ENCODE measurements at places on chromosomes 12 and 14.

GRCh38 chr14:86639146-86639545, 1109.2 kb downstream of the FLRT2 start:
- DNase-seq = no peak

DNA sequence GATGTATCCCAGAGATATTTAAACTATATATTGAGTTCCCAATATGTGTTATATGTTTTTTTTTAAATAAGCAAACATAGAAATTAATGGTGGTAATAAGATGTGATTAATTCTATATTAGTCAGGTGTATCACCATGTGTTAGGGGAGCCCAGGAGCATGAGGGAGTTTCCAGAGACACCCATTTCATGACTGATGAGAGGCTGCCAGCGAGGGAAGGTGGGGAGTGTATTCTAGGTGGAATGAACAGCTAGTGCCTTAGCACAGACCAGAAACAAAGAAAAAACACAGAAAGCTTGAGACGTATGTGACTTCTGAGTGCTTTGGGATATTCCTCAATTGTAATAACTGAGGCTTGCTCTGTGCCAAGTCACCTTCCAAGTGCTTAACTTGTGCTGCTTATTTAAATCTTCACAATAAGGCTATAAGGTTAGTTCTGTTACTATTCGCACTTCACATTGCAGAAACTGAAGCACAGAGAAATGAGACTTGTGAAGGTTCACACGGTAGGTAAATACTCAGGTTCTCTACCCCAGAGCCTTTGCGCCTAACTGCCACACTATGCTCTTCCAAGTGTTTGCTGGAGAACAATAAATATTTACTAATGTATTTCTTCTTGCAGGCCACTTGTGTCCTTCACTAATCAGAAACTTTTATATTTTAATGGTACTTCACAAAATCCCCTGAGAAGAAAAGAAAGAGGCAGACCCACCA, 17.9 kb upstream of the MGP start:
- DNase-seq = no peak

DNA sequence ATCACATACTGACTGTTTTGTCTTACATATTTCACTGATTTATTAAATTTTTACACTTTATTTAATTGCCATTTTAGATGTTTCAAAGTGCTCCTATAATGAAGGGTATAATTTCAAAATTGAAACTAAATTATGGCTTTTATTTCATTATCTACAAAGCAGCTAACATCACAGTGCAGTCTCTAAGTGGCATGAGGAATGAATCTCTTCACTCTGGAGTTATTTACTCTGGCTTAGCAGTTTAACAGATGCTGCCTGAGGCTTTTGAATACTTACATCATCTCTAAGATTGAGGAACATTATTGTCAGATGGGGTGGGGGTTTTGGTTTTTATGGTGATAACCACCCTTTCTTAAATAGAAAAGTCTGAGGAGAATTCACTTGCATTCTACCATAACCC, 386.4 kb downstream of the TRHDE start:
- DNase-seq = no peak

GRCh38 chr12:112463478-112463877, 44.7 kb downstream of the PTPN11 start:
- no peak for DNase-seq

DNA sequence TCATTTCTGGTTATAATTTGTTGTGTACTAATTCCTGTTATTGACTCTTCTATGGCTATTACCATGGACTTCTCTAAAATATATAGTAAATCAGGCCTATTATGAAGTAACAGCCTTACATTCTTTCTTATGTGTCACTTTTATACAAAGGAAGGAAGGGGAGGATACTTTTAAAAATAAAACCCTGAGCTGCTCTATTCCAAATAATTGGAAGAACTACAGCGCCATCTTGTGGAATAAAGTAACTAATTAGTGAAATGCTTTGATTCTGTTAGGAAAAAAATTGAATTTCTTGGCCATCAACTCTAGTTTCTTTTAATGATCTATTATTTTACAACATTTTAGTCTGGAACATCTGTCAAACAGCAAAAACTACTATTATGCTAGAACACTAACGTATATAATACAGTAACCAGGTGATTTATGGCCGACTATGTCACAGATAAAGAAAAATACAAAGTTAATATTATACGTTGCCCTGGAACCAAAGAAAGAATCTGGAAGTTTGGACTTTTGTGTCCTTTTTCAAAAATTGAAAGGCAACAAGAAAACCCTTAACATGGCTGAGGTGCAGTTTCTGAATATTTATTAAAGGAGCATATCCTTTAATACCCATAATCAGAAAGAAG, 55.0 kb upstream of the NELL2 start:
- DNase-seq = peak; percentile 68

DNA sequence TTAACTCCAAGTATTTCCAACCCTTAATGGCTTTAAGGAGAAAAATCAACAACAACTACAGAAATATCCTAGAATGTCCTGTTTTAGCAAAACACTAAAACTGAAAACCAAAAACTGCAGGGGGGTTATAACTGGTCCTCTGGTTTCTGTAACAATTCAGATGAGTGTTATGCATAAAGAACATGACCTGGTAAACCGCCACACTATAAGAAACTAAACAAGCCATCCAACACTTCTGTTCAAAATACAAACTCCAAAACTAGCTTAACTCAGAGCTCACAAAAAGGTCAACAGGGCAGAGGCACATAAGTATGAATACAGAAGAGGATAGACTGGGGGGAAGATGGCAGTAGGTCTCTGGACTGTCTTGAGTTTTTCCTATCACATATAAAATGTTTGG, 38.0 kb downstream of the HECTD4 start:
- no peak for DNase-seq

DNA sequence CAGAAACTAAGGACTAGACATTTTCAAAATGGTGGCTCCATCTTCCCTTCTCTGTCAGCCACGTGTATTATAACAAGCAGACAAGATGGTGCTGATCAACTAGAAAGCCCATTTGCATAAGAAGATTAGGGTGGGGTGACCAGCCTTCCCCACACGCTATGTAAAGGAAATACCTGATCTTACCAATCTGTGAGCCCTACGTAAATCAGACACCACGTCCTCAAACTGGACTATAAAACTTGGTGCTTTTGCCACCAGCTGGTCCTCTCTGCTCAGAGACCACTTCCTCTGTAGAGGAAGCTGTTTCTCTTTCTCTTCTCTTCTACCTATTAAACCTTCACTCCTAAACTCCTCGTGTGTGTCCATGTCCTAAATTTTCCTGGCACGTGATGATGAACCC, 101.1 kb upstream of the PLEKHG7 start:
- DNase-seq = no peak

DNA sequence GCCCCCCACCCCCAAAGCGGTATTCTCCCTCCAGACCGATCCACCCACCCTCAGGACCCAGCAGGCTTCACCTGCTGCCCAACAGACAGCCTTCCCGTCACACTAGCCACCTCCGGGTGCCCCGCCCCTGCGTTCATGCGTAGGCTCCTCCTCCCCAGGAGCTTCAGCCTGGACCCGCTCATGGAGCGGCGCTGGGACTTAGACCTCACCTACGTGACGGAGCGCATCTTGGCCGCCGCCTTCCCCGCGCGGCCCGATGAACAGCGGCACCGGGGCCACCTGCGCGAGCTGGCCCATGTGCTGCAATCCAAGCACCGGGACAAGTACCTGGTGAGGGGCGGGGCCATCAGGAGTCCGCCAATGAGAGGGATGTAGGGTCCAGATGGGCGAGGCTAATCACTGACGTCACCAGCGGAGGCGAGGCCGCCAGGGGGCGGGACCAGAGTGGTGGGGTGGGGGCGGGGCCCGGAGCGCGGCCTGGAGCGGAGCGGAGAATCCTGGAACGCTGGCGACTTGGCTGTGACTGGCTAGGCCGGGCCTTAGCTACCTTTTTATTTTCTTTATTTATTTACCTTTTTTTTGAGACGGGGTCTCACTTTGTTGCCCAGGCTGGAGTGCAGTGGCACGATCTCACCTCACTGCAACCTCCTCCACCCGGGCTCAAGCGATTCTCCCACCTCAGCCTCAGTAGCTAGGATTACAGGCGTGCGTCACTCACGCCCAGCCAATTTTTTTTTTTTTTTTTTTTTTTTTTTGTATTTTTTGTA, 4.4 kb downstream of the TNS2 start:
- no peak for DNase-seq

DNA sequence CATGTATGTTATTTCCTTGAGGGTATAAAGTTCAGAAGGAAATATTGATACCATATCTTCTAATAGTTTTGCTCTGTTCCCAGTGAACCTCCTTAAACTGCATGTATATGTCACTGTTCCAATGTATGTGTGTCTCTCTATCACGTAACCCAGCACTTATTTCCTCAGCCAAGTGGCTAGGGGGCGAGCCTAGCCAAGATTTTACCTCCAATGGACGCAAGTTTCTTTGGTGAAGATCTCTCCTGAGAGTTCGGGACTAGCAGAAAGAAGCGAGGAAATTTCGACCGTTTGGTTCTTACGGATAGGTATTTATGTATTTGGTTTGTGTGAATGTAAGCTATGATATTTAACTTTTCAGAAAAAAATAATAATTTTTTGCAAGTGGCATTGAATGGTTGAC, 2.5 kb downstream of the SFSWAP start:
- DNase-seq = no peak

DNA sequence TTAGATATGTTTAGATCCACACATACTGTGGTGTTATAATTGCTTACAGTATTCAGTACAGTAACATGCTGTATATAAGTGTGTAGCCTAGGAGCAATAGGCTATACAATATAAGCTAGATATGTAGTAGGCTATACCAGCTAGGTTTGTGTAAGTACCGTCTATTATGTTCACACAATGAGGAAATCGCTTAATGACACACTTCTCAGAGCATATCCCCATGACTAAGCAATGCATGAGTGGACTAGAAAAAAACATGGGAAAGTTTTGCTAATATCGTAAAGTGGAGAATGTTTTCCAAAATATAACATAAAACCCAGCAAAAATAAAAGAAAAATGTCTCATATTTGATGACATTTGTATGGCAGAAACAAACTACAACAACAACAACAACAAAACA, 27.3 kb downstream of the AKAP3 start:
- DNase-seq = no peak

DNA sequence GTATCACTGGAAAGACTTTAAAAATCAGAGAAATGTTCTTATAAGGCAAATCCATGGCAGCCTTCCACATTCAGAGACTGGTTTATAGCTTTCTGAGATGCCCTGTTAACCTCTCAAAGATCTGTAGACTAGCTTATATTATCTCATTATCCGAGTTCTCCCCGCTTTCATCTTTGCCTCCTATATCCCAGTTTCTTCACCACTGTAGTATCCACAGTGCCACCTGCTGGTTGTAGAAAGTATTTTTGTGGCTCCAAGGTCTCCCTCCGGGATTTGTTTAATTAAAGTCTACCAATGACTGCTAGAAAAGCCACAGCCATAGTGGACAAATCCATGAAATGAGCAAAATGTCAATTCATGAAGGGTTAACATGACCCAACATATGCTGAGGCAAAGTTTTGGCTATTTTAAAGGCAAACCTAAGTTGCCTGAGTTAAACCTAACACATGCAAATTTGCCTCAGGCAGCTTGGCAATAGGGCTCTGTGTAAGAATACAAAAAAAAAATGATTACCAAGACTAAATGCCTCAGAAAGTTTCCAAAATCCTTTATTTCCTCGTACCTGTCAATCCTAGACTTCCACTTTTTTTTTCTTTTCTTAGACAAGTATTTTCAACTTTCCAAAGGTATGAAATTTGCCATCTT, 218.8 kb upstream of the BMP4 start:
- DNase-seq = peak; percentile 59

- peak; percentile 83 for DNase-seq
These were observed 52.3 kb downstream of the SOCS2 start for GRCh38 chr12:93624595-93625294.

- DNase-seq = no peak
These were observed 25.0 kb downstream of the CREBL2 start for GRCh38 chr12:12636641-12637040.

DNA sequence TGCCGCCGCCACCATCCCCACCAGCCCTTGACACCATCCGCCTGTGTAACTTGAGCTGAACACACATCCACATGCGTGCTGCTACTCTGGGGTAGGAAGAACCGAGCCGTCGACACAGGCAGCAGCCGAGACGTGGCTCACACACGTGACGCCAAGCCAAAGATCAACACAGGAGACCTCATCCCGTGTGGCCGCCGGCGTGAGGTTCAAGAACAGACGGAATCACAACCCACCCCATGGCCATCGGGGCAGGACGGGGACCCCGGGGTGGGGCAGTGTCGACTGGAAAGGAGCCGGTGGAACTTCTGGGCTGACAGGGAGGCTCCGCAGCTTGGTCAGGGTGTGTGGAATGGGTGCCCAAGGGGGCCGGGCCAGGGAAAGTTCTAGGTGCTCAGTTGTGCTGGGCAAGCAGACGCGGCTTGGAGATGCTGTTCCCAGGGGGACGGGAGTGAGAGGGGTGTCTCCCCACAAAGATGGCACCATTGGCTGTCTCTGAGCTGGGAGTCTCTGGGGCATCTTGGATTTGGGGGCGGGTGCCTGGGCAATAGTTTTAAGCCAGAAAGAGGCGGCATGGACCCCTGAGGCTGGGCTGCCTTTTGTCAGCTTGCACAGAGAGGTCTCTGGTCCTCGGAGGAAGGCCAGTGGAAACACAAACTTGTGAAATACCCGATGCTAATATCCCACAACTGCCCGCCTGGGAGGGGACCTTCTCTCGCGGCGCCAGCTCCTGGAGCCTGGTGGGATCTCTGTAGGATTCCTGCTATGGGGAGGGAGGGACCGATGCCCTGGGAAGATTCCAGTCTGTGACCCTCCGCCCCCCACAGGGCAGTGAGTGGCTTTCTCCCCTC, 41.8 kb downstream of the GALNT9 start:
- no peak for DNase-seq

GRCh38 chr14:104304451-104305351, 166.3 kb downstream of the KIF26A start:
- DNase-seq = no peak

Measured in COLO829 (cell line).